Activated CD4-positive, alpha-beta memory T cell treated with anti-CD3 and anti-CD28 coated beads for 36 hours (primary cell): ENCODE measurements at places on chromosomes 4 and X.

GRCh38 chr4:182264139-182264752, 21.0 kb downstream of the TENM3 start:
- DNase-seq = no peak

- DNase-seq = no peak
These were observed 27.6 kb upstream of the MSX1 start for GRCh38 chr4:4831825-4832224.

- DNase-seq = no peak
These were observed 36.9 kb downstream of the FHDC1 start for GRCh38 chr4:152972821-152973628.

DNA sequence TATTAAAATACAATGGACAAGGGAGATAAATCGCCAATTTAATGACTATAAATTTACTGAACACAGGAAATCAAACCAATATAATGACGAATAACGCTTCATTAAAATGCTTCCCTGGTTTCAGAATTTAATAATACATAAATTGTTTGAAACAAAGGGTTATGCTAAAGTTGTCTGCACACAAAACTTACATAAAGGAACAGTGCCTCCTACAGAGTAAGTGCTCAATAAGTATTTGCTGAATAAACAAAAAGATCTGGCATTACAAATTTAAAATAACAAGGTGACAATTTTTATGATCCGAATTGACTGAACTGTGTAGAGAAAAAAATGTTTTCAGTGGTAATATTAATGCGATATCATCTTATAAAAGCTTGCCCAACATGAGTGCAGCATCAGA, 69.6 kb downstream of the NOCT start:
- DNase-seq = no peak

DNA sequence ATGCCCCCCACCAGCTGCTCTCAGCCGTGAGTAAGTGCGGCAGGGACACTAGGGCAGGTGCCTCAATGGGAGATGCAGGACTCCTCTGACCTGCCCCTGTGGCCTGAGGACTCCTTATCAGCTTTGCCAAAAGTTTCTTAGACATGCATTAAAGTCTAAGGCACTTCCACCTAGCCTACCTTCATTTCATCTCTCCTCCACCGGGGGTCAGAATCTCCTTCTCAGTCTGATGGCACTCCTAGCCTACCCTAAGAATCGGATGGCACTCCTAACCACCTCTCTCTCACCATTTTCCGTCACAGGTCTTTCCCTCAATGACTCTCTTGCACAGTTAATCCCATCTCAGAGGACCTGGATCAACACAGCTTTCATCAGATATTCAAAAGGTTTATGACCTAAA, 85.9 kb downstream of the OTC start:
- DNase-seq = no peak

- no peak for DNase-seq
These were observed 89.8 kb downstream of the UCHL1 start for GRCh38 chr4:41346306-41347061.
